Fibroblast of lung (primary cell): ENCODE measurements at places on chromosomes 1 and 21. TPM values are rescaled to one million over a fixed set of nuclear protein-coding genes. Genes with fewer than 3 reads are reported as not detected.

Gene PGBD5
- polyA plus RNA-seq, result 0.05 and 0.10 TPM in 2 replicates

- no peaks in the 10 kb centered on the region for H3K36me3 ChIP-seq
- no peaks in the 10 kb centered on the region for H3K27me3 ChIP-seq
- H3K4me1 ChIP-seq, result peaks cover 8% of the 10 kb centered on the region
- no peak for DNase-seq
- H3K27ac ChIP-seq, result no peak overlapping the region
These were observed 20.6 kb downstream of the CDA start for GRCh38 chr1:20609541-20609940.

- H3K36me3 ChIP-seq, result no peaks in the 10 kb centered on the region
- no peak for DNase-seq
- H3K27ac ChIP-seq, result no peak overlapping the region
- no peaks in the 10 kb centered on the region for H3K4me1 ChIP-seq
- no peaks in the 10 kb centered on the region for H3K27me3 ChIP-seq
These were observed 64.6 kb downstream of the USP25 start for GRCh38 chr21:15794277-15794912.

Gene RPE65
- polyA plus RNA-seq, result not detected in 2 replicates

GRCh38 chr1:44810101-44810761 is 1.9 kb downstream of the BTBD19 start:
- peaks cover 63% of the 10 kb centered on the region for H3K4me1 ChIP-seq
- peak overlapping the region; percentile 64 for H3K4me3 ChIP-seq
- H3K27me3 ChIP-seq, result no peaks in the 10 kb centered on the region
- peak; percentile 38 for DNase-seq
- H3K36me3 ChIP-seq, result peaks cover 25% of the 10 kb centered on the region

- H3K36me3 ChIP-seq, result no peaks in the 10 kb centered on the region
- no peaks in the 10 kb centered on the region for H3K27me3 ChIP-seq
- H3K4me1 ChIP-seq, result no peaks in the 10 kb centered on the region
- no peak overlapping the region for H3K27ac ChIP-seq
- H3K4me3 ChIP-seq, result no peak overlapping the region
- DNase-seq, result no peak
These were observed 412.6 kb downstream of the LTN1 start for GRCh38 chr21:28579986-28580550.

- H3K27ac ChIP-seq, result peak overlapping the region; percentile 81
- H3K4me3 ChIP-seq, result no peak overlapping the region
- H3K4me1 ChIP-seq, result peaks cover 38% of the 10 kb centered on the region
- no peaks in the 10 kb centered on the region for H3K27me3 ChIP-seq
- H3K36me3 ChIP-seq, result no peaks in the 10 kb centered on the region
These were observed 142.9 kb downstream of the TNFSF18 start for GRCh38 chr1:172907834-172908326.

Gene SORT1
- polyA plus RNA-seq, result 17.0 and 27.5 TPM in 2 replicates

DNA sequence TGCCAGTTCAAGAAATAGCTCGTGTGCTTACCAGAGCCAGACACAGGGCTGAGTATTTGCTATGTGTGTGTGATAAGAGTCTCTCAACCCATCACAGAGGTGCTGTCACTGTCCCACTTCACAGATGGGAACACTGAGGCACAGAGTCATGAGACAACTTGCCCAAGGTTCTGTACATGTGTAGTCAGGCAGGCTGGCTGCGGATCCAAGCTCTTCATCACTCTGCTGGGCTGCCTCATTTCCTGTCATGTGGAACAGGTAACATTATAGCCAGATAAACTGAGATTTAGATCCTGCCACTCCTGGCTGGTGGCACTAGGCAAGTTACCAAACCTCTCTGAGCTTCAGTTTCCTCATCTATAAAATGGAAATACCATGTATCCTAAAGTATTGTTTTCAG is 77.8 kb downstream of the ITPKB start:
- peak overlapping the region; percentile 97 for H3K27ac ChIP-seq
- H3K4me1 ChIP-seq, result peaks cover 48% of the 10 kb centered on the region
- H3K36me3 ChIP-seq, result peaks cover 2% of the 10 kb centered on the region
- no peak overlapping the region for H3K4me3 ChIP-seq
- H3K27me3 ChIP-seq, result no peaks in the 10 kb centered on the region

Gene CA14
- polyA plus RNA-seq, result 0.08 TPM in 1 of 2 replicates, not detected in the other

DNA sequence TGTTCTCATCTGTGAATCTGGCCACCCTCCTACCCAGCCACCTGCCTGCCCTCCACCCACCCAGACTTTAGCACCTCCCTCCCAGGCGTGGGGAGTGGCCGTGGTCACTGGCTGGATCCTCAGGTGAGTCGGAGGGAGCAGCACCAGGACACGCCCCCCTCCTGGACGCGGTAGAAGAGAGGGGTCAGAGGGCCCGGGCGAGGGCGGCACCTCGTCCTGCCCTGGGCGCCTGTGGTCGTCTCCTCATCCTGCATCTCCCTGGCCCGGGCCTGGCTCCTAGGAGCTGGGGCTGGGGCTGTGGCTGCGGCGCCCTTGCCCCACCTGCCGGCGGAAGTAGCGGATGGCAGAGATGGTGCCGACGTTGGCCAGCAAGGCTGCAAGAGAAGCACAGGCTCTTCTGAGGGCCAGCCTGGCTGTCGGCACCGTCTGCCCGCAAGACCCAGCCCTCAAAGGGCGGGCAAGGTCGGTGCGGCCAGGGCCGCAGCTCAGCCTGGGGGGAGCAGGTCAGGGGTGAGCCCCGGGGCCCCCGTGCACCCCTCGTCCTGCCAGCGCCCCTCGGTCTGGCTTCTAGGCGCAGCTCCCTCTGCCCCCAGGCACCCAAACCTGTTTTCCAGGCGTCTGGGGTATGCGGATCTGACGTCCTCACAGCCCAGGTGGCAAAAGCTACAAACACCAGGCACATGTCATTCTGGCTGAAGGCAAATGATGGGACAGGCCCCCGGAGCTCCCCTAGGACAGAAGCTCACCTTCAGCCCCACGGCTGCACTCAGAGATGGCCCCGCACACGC is 5.8 kb downstream of the PERM1 start:
- H3K27me3 ChIP-seq, result no peaks in the 10 kb centered on the region
- H3K4me3 ChIP-seq, result no peak overlapping the region
- peak; percentile 38 for DNase-seq
- H3K36me3 ChIP-seq, result no peaks in the 10 kb centered on the region

GRCh38 chr21:32768530-32768929 is 3.0 kb downstream of the PAXBP1 start:
- no peak overlapping the region for H3K4me3 ChIP-seq
- no peaks in the 10 kb centered on the region for H3K36me3 ChIP-seq
- peak; percentile 22 for DNase-seq
- peaks cover 3% of the 10 kb centered on the region for H3K4me1 ChIP-seq
- no peak overlapping the region for H3K27ac ChIP-seq

- H3K36me3 ChIP-seq, result no peaks in the 10 kb centered on the region
- no peak for DNase-seq
- H3K27me3 ChIP-seq, result no peaks in the 10 kb centered on the region
- H3K4me3 ChIP-seq, result no peak overlapping the region
- no peak overlapping the region for H3K27ac ChIP-seq
- no peaks in the 10 kb centered on the region for H3K4me1 ChIP-seq
These were observed 20.8 kb upstream of the C1orf159 start for GRCh38 chr1:1136547-1137230.

DNA sequence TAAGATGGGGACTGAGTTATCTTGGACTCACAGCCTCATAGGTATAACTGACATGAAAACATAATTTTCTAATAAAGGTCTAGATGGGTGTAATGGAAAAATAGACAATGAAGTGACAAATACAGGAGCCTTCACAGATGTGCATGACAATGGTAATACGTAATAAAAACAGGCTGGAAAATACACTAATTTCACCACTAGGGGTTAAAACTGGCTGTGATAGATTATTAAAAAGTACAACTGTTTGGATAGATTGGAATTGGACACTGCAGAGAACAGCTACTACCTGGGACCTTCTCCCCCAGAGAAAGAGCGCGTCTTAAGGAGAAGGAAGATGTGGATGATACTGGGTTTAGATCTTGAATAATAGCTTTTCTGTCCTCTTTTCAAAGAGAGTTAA is 9.8 kb downstream of the KAZN start:
- H3K27ac ChIP-seq, result no peak overlapping the region
- no peaks in the 10 kb centered on the region for H3K36me3 ChIP-seq
- H3K4me3 ChIP-seq, result no peak overlapping the region
- DNase-seq, result no peak

- H3K27ac ChIP-seq, result no peak overlapping the region
- no peaks in the 10 kb centered on the region for H3K36me3 ChIP-seq
- no peaks in the 10 kb centered on the region for H3K27me3 ChIP-seq
- DNase-seq, result no peak
- no peaks in the 10 kb centered on the region for H3K4me1 ChIP-seq
These were observed 255.0 kb upstream of the SNX7 start for GRCh38 chr1:98406352-98407088.

Gene PRAMEF1
- polyA plus RNA-seq, result not detected in 2 replicates

- H3K36me3 ChIP-seq, result no peaks in the 10 kb centered on the region
- no peaks in the 10 kb centered on the region for H3K27me3 ChIP-seq
- DNase-seq, result no peak
- H3K27ac ChIP-seq, result no peak overlapping the region
These were observed 25.1 kb downstream of the ZNF124 start for GRCh38 chr1:247146671-247147070.

GRCh38 chr1:24696041-24696755 is 49.0 kb upstream of the CLIC4 start:
- H3K4me1 ChIP-seq, result peaks cover 7% of the 10 kb centered on the region
- H3K4me3 ChIP-seq, result no peak overlapping the region
- no peak overlapping the region for H3K27ac ChIP-seq
- no peak for DNase-seq
- no peaks in the 10 kb centered on the region for H3K27me3 ChIP-seq

Gene IGSF5
- not detected in 2 replicates for polyA plus RNA-seq

GRCh38 chr1:93653656-93654055 is 28.0 kb downstream of the BCAR3 start:
- H3K4me1 ChIP-seq, result peaks cover 2% of the 10 kb centered on the region
- no peaks in the 10 kb centered on the region for H3K27me3 ChIP-seq
- no peak overlapping the region for H3K4me3 ChIP-seq
- H3K36me3 ChIP-seq, result peaks cover 7% of the 10 kb centered on the region

Gene ADGRB2
- polyA plus RNA-seq, result 4.4 and 4.8 TPM in 2 replicates

GRCh38 chr1:3746830-3747521 is 5.3 kb upstream of the CCDC27 start:
- peak; percentile 69 for DNase-seq
- H3K27ac ChIP-seq, result no peak overlapping the region
- H3K36me3 ChIP-seq, result peaks cover 3% of the 10 kb centered on the region
- H3K27me3 ChIP-seq, result no peaks in the 10 kb centered on the region
- peaks cover 4% of the 10 kb centered on the region for H3K4me1 ChIP-seq

- H3K27me3 ChIP-seq, result peaks cover 79% of the 10 kb centered on the region
- DNase-seq, result peak; percentile 30
- no peaks in the 10 kb centered on the region for H3K36me3 ChIP-seq
- no peak overlapping the region for H3K27ac ChIP-seq
- H3K4me3 ChIP-seq, result no peak overlapping the region
- no peaks in the 10 kb centered on the region for H3K4me1 ChIP-seq
These were observed 13.1 kb downstream of the NR5A2 start for GRCh38 chr1:200040481-200041138.

Gene KCNJ9
- polyA plus RNA-seq, result not detected in 2 replicates

Gene SF3B4
- 29.9 and 41.2 TPM in 2 replicates for polyA plus RNA-seq

DNA sequence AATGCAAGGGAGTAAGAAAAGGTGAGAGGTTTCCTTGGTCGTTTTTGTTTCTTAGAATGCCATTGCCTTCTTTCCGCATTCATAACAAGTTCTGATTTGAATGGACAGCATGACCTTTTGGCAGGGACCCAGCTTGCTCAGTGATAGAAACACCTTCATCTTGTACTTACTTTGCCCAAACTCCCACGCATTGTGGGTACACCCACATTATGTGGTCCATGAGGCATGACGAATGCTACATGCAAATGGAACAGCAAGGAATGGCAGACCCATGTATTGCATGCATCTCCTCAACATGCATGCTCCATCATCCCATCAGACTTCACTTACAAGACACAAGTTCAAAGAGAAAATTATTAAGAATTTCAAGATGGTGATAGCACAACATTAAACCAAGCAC is 102.8 kb downstream of the CDC7 start:
- H3K4me3 ChIP-seq, result no peak overlapping the region
- no peak overlapping the region for H3K27ac ChIP-seq
- H3K4me1 ChIP-seq, result no peaks in the 10 kb centered on the region

- H3K27me3 ChIP-seq, result no peaks in the 10 kb centered on the region
- H3K4me3 ChIP-seq, result no peak overlapping the region
- no peak overlapping the region for H3K27ac ChIP-seq
- DNase-seq, result no peak
- no peaks in the 10 kb centered on the region for H3K4me1 ChIP-seq
These were observed 27.1 kb downstream of the MRAP start for GRCh38 chr21:32325706-32326105.

DNA sequence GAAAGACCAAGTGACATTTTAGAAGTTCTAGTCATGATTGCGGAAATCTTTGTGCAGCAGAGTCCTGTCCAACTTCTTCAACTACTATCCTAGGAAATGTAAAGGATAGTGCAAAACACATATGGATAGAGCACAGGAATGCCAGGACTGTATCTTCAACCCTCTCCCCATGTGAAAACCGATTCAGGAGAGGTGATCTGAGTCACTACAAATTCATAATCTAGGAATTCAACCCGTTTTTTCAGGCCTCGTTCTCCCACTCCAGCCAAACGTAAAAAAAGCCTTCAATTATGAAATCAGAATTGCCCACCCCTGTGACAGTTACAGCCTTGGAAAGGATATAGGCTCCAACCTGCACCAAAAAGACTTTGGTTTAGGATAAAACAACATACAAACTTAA is 52.9 kb upstream of the RGS1 start:
- no peaks in the 10 kb centered on the region for H3K4me1 ChIP-seq
- DNase-seq, result no peak
- H3K27ac ChIP-seq, result no peak overlapping the region
- no peaks in the 10 kb centered on the region for H3K36me3 ChIP-seq

DNA sequence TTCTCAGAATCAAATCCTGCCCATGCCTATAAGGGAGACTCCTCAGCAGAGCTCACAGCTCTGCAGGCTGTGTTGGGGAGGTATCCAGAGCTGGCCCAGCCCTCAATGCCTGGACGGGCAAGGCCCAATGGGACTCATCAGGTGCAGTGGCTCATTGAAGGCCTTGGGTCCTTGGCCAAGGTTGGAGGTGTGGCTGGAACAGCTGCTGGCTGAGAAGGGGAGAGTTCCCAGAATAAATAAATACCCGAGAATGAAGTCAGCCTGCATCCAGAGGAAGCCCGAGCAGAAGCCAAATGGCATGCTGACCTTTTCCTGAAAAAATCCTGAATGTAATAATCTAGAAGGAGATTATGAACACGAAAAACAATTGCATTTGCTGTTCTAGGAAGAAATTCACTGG is 25.2 kb upstream of the IKBKE start:
- H3K4me3 ChIP-seq, result no peak overlapping the region
- no peak overlapping the region for H3K27ac ChIP-seq
- H3K4me1 ChIP-seq, result peaks cover 10% of the 10 kb centered on the region
- peaks cover 3% of the 10 kb centered on the region for H3K36me3 ChIP-seq
- peak; percentile 67 for DNase-seq

Gene MYBPH
- polyA plus RNA-seq, result 0.71 and 5.5 TPM in 2 replicates

Gene CYP4Z1
- polyA plus RNA-seq, result not detected in 2 replicates

DNA sequence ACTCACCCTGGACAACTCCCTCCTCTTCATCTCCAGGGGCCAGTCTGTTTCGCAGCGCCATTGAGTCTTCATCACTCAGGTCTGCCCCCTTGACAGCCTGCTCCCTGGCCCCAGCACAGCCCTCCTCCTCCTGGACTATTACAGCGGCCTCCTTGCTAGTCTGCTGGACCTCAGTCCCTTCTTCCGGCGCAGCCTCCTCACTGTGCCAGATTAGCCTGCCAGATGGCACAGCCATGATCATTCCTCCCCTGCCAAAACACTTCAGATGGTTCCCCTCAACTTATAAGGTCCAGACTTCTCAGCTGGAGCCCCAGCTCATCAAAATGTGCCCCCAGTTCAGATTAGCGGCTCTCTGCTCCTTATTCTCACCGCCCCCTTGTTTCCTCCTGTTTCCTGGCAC is 7.0 kb upstream of the CELSR2 start:
- H3K27ac ChIP-seq, result no peak overlapping the region
- H3K27me3 ChIP-seq, result peaks cover 2% of the 10 kb centered on the region
- H3K36me3 ChIP-seq, result peaks cover 15% of the 10 kb centered on the region

Gene RSRP1
- 21.2 and 37.9 TPM in 2 replicates for polyA plus RNA-seq
